Activated T-helper 1 cell treated with anti-CD3 and anti-CD28 coated beads, Interleukin-12 subunit alpha, Interleukin-12 subunit beta, Interleukin-2, Interleukin-4 antibody, amounts not matched to agents 30 ng/mL and 10 ng/mL and 1 ng/mL, durations not matched to agents 14 hours and 24 hours and 36 hours (primary cell): ENCODE measurements at places on chromosomes 7 and 10. TPM values are rescaled to one million over a fixed set of nuclear protein-coding genes. Genes with fewer than 3 reads are reported as not detected.

GRCh38 chr7:3039787-3040186 is 3.9 kb downstream of the CARD11 start:
- no peak for DNase-seq

The ADRA2A gene
- total RNA-seq: not detected in 2 replicates

The GNG11 gene
- total RNA-seq: not detected in 2 replicates

The CTNNA3 gene
- total RNA-seq: not detected in 2 replicates
